PC-9 (cell line): ENCODE measurements at places on chromosomes 7 and 10. TPM values are rescaled to one million over a fixed set of nuclear protein-coding genes. Genes with fewer than 3 reads are reported as not detected.

PVRIG gene
- total RNA-seq = 0.95 and 1.1 TPM in 2 replicates

NUDCD3 gene
- 149 and 158 TPM in 2 replicates for total RNA-seq

DNA sequence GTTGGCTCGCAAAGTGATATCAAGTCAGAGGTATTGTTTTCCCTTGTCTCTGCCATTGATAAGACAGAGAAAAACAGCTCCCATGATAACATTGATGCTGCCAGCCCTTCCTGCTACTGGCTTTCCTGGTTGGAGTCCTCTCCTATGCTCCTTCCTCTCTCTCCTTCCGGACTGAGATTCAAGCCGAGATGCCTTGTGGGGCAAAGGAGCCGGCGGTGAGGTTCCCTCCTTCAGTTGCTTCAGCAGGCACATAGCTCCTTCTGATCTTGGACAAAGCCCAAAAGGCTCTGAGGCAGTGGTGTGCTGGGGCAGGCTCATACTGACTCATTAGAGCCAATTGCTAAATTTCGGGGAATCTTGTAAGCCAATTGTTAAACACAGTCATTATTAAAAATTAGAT is 8.8 kb upstream of the ZCCHC24 start:
- H3K27ac ChIP-seq = no peak overlapping the region
- no peak for DNase-seq
- H3K4me3 ChIP-seq = no peak overlapping the region
- no peaks in the 10 kb centered on the region for H3K27me3 ChIP-seq
- no peaks in the 10 kb centered on the region for H3K36me3 ChIP-seq
- peaks cover 9% of the 10 kb centered on the region for H3K4me1 ChIP-seq

- peak; percentile 61 for DNase-seq
- no peaks in the 10 kb centered on the region for H3K36me3 ChIP-seq
- no peaks in the 10 kb centered on the region for H3K27me3 ChIP-seq
- H3K4me1 ChIP-seq = peaks cover 10% of the 10 kb centered on the region; the same call in 1 of the 2 replicates
Observed at GRCh38 chr10:2985729-2986232, 81.6 kb upstream of the PFKP start.
